ENCODE measurements at places on chromosomes 1 and 21. TPM values are rescaled to one million over a fixed set of nuclear protein-coding genes. Genes with fewer than 3 reads are reported as not detected.

GRCh38 chr1:150387200-150387599, 23.3 kb downstream of the RPRD2 start:
- DNase-seq: no peak

GRCh38 chr1:202531472-202531811, 178.8 kb downstream of the SYT2 start:
- DNase-seq: no peak

RNF186 gene
- total RNA-seq: not detected

ESPN gene
- total RNA-seq: 11.0 TPM

DNA sequence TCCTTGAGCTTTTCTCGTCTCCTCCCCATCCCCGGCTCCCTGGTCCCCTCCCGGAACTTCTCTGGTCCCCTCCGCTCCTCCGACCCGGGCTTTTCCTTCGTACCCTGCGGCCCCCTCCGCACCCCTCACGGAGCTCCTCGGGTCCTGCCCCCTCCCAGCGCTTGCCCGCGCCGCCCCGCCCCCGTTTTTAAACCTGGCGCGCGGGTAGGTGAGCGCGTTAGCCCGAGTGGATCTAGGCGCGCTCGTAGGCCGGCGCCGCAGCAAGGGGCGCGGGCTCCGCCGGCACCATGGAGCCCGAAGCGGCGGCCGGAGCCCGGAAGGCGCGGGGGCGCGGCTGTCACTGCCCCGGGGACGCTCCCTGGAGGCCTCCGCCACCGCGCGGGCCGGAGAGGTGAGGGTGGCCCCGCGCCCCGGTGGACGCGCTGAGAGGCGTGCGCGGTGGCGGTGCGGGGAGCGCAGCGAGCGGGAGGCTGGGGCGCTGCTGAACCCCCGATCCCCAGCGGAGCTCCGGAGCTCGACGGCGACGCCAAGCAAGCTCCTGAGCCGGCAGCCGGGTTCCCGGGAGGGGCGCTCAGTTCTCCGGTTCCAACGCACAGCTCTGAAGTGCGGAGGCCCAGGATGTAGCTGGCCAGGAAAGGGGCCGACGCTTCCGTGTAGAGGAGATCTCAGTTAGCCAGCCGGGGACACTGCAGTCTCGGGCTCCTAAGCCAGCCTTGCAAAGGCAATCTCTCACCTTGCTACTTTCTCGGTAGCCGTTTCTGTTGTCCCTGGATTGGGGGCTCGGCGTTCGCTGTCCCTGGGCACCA, at the start of gene RIPPLY3:
Gene RIPPLY3, plus strand, starts transcription at position 217 of the 806 bp plus-strand sequence. Its CDS starts 71 bp downstream, at position 288.
- peak; percentile 66 for DNase-seq

DNA sequence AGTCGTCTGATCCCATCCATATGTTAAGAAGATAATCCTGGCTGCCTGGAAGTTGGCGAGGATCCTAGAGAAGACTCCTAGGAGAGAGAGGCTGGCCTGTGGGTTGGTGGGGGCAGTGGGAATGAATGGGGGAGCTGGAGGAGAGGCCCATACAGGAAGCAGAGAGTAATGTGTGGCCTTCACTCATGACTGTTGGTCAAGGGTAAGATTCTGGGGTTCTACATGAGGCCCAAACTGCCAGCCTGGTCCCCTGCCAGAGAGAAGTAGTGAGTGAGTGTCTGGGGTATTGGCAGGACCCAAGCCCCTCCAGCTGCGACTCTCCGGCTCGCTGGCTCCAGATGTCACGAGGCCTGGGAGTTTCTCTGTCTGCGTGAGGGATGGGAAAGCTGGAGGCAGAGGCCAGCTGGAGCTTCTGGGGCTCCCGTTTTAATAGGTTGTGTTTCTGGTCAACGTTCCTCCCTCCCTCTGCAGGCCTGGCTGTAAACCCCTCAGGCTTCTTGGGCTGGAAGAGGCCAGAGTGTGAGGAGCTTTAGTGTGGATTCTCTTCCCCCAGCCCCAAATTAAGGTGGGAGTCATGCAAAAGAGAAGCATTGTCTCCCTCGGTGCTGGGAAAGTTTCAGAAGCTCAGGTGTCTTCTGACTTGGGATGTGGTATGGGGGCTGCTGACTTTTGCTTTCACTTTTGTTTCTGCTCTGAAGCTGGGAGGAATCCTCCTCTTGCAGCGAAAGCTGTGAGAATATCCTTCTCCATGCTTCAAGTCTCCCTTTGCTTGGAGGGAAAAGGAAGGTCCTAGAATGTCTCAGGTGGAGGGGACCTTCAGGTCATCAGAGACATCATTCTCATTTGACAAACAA, 2.6 kb downstream of the TMEM51 start:
- DNase-seq: no peak

GRCh38 chr1:153488731-153489130, 28.3 kb upstream of the S100A7 start:
- DNase-seq: no peak

- DNase-seq: no peak
Measured at GRCh38 chr1:115280064-115280463, 58.0 kb downstream of the NGF start.

- DNase-seq: no peak
Measured at GRCh38 chr1:29466258-29466657, 229.9 kb downstream of the PTPRU start.

DNA sequence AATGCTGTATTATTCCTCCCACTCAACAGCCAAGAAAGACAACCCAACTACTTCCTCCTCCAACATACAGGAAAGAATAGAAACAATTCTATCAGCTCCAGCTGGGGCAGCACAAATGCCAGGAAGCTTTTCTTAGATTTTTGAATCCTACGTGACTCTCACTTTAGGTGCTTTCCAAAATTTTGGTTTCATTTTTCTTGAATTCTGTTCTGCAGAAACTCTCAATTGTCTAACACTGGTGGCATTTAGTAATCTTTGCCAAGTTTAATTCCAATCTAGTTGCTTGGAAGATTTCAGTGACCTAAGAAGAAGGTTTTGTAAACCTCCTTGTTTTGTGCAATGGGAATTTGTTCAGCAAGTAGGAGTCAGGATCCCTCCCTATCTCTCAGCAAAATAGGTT, 37.1 kb upstream of the DOCK7 start:
- no peak for DNase-seq

KRTAP21-2 gene
- total RNA-seq: not detected

DNA sequence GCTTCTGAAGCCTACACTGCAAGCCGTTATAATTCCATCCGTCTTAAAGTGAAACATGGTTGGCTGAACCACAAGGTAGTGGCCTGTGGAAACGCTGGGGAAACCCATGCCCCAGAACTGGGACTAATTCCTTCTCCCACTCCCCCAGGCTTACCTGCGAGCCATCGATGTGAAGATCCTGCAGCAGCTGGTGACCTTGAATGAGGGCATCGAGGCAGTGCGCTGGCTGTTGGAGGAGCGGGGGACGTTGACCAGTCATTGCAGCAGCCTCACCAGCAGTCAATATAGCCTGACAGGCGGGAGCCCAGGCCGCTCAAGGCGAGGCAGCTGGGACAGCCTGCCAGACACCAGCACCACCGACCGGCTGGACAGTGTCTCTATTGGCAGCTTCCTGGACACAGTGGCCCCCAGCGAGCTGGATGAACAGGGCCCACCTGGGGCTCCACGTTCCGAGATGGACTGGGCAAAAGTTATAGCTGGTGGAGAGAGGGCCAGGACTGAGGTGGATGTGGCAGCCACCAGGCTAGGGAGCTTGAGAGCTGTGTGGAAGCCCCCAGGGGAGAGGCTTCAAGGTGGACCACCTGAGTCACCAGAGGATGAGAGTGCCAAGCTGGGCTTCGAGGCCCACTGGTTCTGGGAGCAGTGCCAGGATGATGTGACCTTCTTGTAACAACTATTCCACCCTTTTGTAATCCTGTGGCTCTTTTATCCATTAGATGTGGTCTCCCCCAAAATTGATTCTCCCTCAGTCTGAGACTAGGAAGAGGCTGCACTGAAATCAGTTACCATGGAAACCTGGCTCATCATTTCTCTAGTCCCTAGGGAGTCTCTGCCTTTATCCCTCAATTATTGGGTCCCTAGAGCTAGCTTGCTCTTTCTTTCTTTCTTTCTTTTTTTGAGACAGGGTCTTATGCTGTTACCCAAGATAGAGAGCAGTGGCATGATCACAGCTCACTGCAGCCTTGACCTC, 16.7 kb downstream of the LURAP1 start:
- no peak for DNase-seq

DNA sequence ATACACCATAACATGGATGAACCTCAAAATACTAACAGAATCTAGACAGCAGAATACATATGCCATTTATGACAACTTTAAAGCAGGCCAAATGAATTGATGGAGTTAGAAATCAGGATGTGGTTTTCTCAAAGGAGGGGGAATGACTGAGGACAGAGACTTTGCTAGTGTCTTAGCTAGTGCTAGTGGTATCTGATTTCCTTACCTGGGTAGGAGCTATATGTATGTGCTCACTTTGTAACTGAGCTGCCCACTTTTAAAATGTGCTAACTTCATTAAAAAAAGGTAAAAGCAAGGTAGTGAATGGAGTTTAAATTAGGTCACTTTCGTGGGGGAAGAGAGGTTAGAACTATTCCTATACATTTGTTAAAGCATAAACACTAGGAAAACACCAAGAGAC, 2.6 kb downstream of the GTF2B start:
- no peak for DNase-seq
